ENCODE measurements at places on chromosomes 2 and 18.

DNA sequence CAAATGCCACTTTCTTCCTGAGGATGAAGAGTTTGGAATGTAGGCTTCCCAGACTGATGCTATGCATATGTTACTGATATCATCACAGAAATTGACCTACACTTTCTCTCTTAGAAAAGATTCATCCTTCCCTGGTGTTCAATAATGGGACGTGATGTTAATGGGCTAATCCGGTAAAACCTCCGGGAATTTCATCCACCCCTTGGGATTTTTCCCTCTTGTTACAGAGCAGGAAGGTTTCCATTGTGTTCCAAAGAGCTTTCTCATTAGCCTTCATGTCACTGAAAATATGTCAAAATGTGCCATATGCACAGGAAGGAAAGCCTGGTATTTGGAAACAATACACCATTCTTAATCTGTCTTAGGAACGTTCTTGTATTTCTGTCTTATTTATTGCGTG is 20.7 kb downstream of the ALPK2 start:
- DNase-seq: no peak

DNA sequence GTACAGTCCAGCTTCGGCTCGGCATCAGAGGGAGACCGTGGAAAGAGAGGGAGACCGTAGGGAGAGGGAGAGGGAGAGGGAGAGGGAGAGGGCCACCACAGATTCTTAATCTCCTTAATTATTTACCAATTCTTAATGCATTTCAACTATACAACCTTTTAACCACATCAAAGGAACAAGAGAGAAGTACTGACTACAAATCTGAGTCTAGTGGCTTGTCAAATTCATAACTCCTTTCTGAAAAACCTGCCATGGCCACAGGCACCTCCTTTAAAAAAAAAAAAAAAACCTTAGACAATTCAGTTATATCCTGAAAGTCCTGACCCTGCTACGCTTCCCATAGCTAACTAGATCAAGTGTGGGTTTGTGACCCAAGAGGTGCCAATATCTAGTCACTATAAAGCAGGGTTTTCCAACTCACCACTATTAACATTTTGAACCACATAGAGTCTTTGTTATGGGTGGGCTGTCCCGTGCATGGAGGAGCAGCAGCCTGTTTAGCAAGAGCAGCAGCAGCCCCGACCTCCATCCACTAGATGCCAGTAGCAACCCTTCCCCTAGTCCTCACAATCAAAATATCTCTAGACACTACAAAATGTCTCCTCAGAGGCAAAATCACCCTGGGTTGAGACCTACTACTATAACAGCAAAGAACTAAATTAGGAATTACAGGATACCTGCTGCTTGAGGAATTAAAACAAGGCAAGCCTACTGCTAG is 6.8 kb downstream of the ESCO1 start:
- no peak for DNase-seq

- DNase-seq: peak; percentile 53
These were observed 419.5 kb downstream of the NUP35 start for GRCh38 chr2:183543731-183544130.

GRCh38 chr2:98583816-98584618 is 24.3 kb downstream of the COA5 start:
- no peak for DNase-seq

GRCh38 chr2:209640358-209640757 is 131.3 kb upstream of the UNC80 start:
- no peak for DNase-seq

GRCh38 chr2:225636558-225636957 is 237.0 kb downstream of the NYAP2 start:
- no peak for DNase-seq

- DNase-seq: no peak
These were observed 129.7 kb downstream of the MAP3K20 start for GRCh38 chr2:173205375-173205774.

GRCh38 chr2:127039387-127040031 is 67.4 kb downstream of the BIN1 start:
- no peak for DNase-seq

GRCh38 chr2:241149675-241149924 is 328 bp upstream of the PASK start:
- DNase-seq: no peak

- DNase-seq: no peak
These were observed 407.7 kb upstream of the SLC8A1 start for GRCh38 chr2:40859617-40860016.

- DNase-seq: no peak
These were observed 157.0 kb downstream of the EML6 start for GRCh38 chr2:54880428-54880827.

DNA sequence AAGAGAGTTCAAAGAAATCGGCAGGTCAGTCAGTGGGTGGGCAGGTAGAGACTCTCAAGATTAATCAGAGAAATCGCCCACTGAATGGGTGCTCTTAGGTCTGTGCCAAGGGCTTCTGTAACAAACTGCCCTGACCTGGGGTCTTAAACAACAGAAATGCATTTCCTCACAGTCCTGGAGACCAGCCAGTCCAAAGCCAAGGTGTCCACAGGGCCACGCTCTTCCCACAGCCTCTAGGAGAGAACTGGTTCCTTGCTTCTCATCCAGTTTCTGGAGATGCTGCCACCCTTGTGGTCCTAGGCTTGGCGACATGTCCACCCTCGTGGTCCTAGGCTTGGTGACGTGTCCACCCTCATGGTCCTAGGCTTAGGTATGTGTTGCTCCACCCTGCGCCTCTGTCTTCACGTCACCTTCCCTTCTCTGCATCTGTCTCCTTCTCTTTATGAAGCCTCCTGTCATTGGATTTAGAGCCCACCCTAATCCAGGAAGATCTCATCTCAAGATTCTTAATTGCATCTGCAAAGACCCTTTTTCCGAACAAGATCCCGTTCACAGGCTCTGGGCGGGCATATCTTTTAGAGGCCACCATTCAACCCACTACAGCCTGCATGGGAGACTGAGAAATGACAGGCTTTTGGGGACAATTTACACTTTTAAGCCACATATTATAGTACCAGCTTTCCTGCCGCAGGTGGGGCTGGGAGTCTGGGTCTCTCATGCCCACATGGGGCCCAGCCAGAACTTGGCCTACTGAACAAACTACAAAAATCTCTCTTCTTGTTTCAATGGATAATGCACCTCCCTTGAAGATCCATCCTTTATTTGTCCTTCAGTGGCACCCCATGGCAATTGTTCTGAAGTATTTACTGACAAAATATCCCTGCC is 161.3 kb downstream of the ASB1 start:
- no peak for DNase-seq

GRCh38 chr2:236576087-236576486 is 6.5 kb downstream of the ACKR3 start:
- no peak for DNase-seq

- DNase-seq: no peak
These were observed 154.8 kb downstream of the RNF144A start for GRCh38 chr2:7071916-7072556.

- no peak for DNase-seq
These were observed 1.4 kb downstream of the SP110 start for GRCh38 chr2:230218421-230218820.

DNA sequence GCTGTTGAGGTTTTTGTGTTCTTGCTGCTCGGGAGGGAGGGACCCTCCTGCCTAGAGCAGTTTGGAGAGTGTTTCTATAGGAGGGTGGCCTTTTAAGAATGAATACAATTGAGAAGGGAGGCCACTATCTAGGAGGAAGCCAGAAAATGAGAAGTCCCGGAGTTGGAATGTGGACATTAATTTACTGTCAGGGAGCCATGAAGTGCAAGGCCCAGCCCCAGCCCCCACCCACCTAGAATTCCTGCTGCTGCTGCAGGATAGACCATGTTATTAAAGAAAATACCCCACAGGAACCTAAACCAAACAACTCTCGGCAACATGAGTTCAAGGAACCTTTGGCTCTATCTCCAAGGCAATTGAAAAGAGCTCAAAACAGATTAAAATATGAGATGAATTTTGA is 46.0 kb downstream of the ZBTB7C start:
- no peak for DNase-seq

- DNase-seq: no peak
These were observed 6.7 kb upstream of the SLC4A5 start for GRCh38 chr2:74349889-74350288.

DNA sequence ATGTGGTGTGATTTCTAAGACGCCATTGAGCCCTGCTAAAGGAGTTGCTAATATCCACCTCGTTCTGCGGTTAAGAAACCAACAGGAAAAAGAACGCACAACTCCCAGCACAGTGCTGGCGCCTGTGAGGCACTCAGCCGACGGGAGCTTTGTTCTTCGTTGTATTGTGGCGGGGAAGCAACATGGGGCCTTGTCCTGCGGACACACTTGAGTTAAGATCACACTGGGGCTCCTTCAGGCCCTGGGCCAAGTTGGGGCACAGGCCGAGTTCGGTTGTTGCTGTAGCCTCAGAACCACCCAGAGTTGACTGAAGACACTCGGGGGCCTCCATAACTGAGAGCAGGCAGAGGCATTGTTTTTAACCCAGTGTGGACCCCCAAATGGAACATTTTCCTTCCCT is 30.6 kb upstream of the CD8A start:
- DNase-seq: no peak

GRCh38 chr2:230230087-230230486 is 4.6 kb downstream of the SP140 start:
- DNase-seq: peak; percentile 80

GRCh38 chr18:51191128-51191717 is 6.3 kb downstream of the MEX3C start:
- no peak for DNase-seq

GRCh38 chr2:24492421-24493279 is 1.6 kb downstream of the NCOA1 start:
- DNase-seq: no peak

- peak; percentile 7 for DNase-seq
These were observed 27.8 kb downstream of the MBD5 start for GRCh38 chr2:148048475-148049221.

- no peak for DNase-seq
These were observed 731.7 kb upstream of the RAB6C start for GRCh38 chr2:129247751-129248150.

DNA sequence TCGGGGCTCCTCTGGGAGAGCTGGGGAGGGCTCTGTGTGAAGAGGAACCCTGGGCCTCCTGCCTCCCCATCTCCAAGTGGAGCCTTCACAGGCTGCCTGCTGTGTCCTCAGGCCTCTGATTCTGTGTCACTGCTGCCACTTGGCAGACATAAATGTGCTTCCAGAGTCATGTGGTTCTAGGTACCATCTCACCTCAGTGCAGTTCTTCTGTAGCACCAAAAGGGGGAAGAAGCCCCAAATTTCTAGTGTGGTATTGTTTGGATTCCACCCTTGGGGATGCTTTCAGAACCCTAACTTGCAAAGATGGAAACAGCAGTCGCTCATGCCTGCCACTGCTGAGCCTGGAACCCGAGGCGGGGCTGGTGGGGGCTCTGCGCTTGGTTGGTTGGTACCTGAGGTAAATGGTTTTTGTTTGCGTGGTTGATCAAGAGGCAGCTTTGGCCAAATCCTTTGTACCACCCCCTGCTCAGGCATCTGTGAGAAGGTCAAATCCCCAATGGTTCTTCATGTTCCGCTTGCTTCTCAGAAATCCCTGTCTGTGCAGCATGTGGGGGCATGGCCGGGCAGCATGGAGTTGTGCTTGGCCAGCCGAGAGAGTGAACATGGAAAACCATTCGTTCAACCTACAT is 27.5 kb downstream of the COA5 start:
- no peak for DNase-seq

DNA sequence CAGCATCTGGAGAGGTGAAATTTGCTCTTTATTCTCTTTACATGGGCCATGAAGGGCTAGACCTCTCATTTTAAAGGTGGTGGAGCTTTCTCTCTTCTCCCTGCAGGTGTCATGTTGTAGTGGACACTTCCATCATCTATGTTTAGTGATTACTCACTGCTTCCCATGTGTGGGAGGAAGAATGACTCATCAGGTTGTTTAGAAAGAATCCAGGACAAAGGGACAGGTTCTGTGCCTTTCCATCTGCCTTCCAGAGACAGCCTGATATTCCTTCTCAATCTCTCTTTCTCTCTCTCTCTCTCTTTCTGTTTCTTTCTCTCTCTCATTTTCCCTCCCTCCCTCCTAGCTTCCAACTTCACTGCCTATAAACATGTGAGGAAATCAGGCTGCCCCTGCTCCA is 38.7 kb downstream of the SCG2 start:
- DNase-seq: peak; percentile 90

DNA sequence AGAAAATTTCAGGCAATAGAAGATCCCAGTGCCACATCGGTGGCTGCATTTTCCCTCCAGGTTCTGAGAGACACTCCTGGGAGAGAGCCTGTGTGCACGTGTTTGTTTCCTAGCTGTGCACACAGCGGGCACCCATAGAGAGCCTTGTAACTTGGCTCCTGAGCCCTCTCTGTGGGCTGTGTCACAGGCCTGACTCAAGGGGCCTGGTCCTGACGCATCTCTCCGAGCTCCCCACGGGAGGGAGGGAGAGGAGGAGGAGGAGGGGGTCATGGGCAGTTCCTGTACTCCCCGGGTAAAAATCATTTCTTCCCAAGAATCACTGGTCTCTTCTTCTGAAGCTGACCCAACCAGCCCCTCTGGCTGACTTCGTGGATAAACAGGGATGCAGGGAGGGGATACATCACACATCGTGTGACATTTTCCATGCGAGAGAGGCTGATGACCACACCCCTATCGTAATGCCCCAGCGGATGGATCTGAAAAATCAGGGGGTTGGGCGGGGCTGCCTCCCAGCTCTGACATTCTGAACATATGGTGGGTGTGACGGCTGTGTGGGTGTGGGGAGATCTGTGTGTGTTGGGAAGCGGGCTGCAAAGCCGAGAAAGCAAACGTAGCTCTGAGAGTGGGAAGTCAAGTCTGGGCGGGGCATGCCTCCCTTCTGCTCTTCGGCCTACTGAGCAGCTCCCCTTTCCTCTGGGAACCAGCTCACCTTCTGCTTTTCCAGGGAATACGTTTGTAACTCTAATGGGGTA is 308.3 kb upstream of the HS6ST1 start:
- DNase-seq: no peak

GRCh38 chr2:55986001-55986400 is 62.4 kb upstream of the EFEMP1 start:
- no peak for DNase-seq

Measured in A172 (cell line).